Bronchial epithelial cell (primary cell): ENCODE measurements at places on chromosomes 2 and 18. TPM values are rescaled to one million over a fixed set of nuclear protein-coding genes. Genes with fewer than 3 reads are reported as not detected.

Gene PLEK
- total RNA-seq = under 0.01 TPM in 1 of 2 replicates, not detected in the other

Gene SMYD1
- not detected in 2 replicates for total RNA-seq

Gene G6PC2
- total RNA-seq = not detected in 2 replicates

Gene ANKRD36
- 11.0 and 14.0 TPM in 2 replicates for total RNA-seq

Gene ZNF521
- 0.53 TPM in 1 of 2 replicates, not detected in the other for total RNA-seq

Gene MROH2A
- total RNA-seq = not detected in 2 replicates

Gene ZNF804A
- total RNA-seq = not detected in 2 replicates

Gene KCNJ3
- not detected in 2 replicates for total RNA-seq

Gene TDRD15
- total RNA-seq = not detected in 2 replicates

Gene SAG
- not detected in 2 replicates for total RNA-seq

Gene EDAR
- total RNA-seq = under 0.01 and 0.90 TPM in 2 replicates

Gene PLCD4
- 0.53 and 1.2 TPM in 2 replicates for total RNA-seq

Gene RIT2
- total RNA-seq = not detected in 2 replicates

Gene ANKRD30BL
- total RNA-seq = not detected in 2 replicates

Gene FBXO15
- total RNA-seq = 0.13 TPM in 1 of 2 replicates, not detected in the other

Gene TEX261
- 11.1 and 14.1 TPM in 2 replicates for total RNA-seq

Gene CD207
- not detected in 2 replicates for total RNA-seq

Gene GLB1L
- total RNA-seq = 3.7 and 4.7 TPM in 2 replicates
